AG10803 (cell line): ENCODE measurements at places on chromosomes 12 and 14.

DNA sequence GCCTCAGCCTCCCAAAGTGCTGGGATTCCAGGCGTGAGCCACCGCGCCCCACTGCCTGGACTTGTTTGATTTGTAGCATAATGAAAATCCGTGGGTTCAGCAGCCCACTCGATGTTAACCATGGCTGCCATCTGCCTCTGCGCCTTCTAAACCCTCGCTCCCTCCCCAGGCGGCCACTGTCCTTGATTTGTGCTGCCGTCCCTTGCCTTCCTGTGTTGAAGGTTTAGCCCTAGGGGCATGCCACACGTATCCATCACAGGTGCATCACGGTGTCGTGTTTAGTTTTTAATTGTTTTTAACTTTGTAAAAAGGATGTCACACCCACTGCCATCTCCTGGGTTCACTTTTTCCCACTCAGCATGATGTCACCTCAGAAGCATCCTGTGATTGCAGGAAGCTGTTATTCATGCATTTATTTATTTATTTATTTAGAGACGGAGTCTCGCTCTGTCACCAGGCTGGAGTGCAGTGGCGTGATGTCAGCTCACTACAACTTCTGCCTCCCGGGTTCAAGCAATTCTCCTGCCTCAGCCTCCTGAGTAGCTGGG is 24.5 kb upstream of the ULK1 start:
- DNase-seq = peak; percentile 79

DNA sequence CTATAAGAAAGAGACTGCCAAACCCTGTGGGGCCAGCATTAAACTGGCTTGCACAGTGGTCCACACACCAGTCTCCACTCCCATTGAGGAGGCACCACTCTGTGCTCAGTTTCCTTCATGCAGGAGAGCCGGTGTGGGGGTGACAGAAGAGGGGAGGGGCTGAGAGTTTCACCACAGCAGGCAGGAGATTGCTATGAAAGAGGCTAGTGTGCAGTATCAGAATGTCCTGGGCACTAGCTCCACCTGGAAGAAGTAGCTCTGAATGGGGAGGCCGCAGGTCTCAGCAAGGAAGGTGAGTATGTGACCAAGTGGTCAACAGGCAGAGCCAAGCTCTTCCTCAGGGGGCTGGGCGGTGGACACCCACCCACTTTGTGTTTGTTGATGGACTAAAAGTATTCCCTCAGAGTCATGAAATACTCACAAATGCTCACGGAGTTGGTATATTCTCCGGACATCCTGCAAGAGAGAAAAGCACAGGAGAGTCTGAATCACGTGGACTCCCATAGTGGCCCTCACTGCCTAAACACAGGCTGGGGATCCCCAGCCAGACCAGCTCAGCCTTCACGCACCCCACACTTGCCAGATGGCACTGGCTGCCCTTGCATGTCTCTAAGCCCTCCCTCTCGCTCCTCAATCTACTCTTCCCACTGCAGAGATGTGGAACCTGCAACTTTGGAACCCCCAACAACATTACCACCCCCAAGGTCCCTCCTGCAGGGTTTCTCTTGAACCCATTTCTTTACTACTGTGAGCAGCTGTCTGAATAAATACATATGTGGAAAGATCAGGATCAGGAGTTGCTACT is 7.8 kb upstream of the KRT72 start:
- DNase-seq = no peak

DNA sequence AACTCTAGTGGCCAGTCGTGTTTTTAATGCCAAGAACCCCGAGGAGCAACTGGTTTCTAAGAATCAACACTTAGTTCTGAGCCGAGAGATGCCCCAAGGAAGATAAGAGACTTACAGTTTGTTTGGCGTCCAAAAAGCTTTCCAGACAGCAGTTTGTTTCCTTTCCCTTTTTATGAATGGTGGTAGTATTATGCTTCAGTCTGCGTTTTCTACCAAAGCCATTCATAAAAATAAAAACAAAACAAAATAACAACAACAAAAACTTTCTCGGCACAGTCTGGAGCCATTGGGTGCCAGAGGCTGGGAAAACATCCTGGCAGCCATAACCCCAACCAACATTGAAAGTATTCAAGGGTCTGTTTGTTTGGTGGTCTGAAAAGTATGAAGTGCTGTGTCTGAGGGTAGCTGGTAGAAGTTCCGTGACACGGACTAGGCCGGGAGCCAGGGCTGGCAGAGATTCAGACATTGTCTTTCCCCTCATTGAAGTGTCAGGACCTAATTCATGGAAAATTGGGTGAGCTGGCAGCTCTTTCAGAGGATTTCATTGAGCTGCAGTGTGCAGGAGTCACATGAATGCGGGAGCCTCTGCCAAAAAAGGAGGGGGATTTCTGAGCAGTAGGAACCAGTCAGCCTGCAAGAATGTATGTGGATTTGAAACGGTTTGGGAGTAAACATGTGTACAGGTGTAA is 124.2 kb downstream of the HMGA2 start:
- peak; percentile 95 for DNase-seq

DNA sequence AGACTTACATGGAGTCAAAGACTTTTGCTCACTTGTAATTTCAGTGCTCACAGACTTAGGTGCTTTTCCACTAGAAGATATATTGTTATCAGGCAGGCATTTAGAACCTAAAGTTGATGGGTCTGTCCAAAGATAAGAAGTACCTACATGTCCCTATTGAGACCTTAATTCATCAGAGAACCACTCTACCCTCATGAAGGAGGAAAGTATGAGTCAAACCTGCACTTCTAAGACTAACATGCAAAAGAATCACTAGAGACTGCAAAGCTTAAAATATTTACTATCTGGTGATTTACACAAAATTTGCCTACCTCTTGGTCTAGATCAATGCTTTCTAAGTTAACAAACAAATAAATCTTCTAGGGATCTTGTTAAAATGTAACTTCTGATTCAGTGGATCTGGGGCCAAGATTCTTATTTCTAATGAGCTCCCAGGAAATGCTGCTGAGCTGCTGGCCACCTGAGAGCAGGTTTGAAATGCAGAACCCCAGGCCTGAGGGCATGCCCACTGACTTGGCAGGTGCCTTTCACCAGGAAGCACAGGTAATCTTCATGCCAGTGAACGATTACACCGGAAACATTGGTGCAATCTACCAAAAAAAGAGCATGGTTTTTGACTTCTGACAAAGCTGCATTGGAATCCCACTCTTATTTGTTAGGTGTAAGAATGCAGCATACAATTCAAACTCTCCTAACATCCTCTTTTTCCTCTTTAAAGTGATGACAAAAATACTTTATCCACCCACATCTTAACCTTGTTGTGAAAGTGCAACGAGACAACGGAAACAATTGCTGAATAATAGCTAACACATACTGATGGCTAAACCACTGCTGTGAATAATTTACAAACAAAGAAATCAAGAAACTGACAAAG is 214.2 kb downstream of the ADAMTS20 start:
- no peak for DNase-seq

DNA sequence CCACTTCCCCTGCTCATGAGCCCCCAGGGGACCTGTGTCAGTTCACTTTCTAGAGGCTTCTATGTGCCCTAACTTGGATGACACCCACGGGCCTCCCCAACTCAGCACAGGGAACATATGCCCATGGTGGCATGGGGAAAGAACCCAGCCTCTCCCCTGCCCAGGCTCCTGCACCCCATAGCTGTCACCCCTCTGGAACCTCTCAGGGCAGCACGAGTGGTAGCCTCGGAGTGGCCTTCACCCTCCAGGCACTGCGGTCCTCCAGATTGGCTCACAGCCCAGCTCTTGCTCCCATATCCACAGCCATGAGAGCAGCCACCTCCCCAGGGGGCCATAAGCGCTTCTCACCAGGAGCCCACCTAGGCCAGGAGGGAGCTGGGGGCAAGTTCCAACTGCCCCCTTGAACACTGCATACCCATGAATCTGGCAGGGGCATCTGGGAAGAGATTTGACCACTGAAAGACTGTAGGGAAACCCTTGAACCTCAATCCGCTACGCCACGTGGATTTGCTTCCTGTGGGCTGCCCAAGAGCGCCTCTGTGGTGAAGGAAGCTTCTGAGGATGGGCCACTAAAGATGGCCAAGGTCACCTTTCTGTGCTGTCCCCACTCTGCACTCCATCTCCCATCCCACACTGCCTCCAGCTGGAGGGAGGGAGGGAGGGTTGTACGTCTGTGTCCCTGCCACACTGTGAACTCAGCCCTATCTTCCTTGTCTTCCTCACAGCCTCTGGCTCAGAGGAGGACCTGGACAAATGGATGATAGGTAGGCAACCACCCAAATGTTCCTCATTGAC is 11.9 kb downstream of the PLD4 start:
- DNase-seq = no peak
